ENCODE measurements at places on chromosomes 5 and 9.

GRCh38 chr9:137694962-137695875, 76.4 kb downstream of the EHMT1 start:
- DNase-seq = no peak

DNA sequence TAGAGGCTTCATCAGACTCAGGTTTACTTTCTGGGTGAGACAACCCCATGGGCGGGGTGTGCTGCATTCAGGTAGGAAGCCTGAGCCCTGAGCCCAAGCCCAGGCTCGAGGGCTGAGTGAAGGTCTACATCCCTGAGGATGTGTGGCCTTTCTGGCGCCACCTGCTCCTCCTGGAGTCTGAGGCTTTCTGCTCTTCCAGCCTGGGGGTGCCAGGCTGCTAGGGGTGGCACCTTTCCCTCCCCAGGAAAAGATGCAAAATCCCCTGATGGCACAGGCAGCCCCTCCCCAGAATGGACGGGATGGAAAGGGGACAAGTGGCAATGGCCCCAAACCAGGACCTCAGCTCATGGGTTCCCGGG, 44.4 kb upstream of the PRRC2B start:
- no peak for DNase-seq

GRCh38 chr9:71263451-71263850, 142.0 kb upstream of the TRPM3 start:
- DNase-seq = no peak

DNA sequence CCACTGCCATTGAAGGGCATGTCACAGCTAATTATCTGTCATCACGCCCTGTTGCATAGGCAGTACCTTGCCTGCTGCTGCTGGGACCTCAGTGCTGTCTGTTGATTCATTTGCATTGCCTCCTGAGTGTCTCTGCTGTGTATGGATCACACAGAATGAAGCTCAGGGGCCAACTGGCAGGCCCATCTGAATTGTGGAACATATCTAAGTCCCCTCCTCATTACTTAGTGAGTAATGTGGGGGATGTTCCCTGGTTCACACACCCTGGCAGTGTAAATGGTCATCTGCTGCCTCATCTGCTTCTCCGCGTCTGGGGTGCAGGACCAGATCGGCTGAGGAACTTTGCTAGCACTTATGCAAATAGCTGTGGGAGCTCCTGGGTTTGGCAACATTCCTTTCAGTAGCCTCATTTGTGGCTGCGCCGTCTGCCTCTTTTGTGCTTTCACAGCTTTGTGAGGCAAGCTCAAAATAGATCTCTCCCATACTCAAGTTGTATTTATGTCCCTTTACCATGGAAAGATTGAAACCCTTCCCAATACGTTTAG, 25.4 kb downstream of the TYRP1 start:
- DNase-seq = no peak

GRCh38 chr5:177557041-177557647, 2.8 kb upstream of the FAM193B start:
- DNase-seq = no peak

DNA sequence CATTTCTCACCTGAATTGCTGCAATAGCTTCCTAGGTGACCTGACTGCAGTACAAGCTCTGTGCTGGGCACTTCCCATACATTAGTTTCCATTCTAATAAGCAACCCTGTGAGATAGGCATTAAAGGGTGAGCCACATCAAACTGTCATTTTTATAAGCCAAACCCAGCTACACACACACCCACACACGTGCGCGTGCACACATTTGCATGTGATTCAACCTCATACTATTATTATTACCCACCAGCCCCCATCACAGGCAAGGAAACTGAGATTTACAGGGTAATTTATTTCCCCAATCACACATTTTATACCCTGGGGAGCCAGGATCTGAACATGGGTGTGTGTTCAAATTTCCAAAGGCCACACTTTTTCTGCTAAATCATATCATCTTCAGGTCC, 93.6 kb downstream of the TTLL11 start:
- no peak for DNase-seq
